ENCODE measurements at places on chromosomes 3 and 15. TPM values are rescaled to one million over a fixed set of nuclear protein-coding genes. Genes with fewer than 3 reads are reported as not detected.

CALML4 gene
- 5.0 TPM for total RNA-seq

SYNPR gene
- not detected for total RNA-seq

PAQR5 gene
- total RNA-seq, result not detected

SLC28A2 gene
- total RNA-seq, result not detected

Measured in activated B cell treated with CpG ODN at 0.5 μM for 24 hours (primary cell).